ENCODE measurements at places on chromosomes 12 and 14.
A peak's percentile ranks its signal among the peaks of the same experiment; 100 is the strongest.

- no peak for DNase-seq
Measured at GRCh38 chr14:95964901-95965300, 74.3 kb upstream of the C14orf132 start.

- DNase-seq = no peak
Measured at GRCh38 chr12:98519257-98519907, 4.0 kb downstream of the TMPO start.

DNA sequence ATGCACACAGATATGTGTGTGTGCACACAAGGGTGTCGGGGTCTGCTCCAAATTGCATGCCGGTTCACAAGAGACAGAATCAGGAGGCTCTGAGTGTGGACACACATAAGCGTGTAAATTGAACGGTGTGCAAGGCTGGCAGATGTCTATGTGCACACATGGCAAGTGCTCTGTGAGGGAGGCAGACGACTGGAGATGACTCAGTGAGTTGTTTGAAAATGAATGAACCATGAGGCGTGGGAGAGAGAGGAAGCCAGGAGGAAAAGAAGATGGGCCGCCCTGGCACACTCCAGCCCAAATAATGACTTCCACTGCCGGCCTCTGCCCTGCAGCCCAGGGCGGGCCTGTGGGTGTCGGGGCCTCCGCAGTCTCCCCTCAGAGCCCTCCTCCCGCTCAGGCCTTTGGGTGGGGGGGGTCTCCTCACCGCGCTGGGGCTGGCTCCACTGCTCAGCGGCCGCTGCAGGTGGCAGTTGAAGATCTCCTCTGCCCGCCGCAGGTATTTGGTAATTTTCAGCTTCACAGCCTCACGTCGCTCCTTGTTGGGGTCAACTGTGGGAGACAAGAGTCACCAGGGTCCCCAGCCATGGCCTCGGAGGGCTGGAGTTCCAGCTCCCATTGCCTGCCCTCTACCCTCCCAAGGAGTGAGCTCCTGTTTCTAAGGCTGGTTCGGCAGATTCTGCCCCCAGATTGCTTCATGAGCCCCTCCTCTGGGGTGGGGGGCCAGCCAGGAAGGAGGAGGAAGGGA lies 3.5 kb downstream of the RPS6KL1 start:
- DNase-seq = no peak

- DNase-seq = no peak
Measured at GRCh38 chr14:59831121-59831730, 39.4 kb downstream of the RTN1 start.

DNA sequence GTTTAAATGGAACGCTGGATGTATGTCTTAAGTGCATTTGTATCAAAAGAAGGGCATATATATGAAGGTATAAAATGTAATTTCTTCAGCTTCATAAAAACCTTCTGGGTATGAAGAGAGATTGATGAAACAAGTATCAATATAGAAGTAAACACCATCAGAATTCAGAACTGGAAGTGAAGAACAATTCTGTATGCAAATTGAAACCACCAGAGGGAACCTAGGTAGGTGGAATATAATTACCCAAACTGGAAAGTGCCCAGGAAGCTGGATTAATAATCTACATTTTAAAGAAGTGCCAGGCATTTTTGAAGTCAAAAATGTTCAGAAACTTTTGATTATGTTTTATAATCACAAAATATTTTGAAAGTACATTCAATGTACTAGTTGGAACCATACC lies 336.2 kb upstream of the GARIN6 start:
- no peak for DNase-seq

GRCh38 chr12:132444957-132445883 lies 44.7 kb upstream of the FBRSL1 start:
- peak; percentile 66 for DNase-seq

DNA sequence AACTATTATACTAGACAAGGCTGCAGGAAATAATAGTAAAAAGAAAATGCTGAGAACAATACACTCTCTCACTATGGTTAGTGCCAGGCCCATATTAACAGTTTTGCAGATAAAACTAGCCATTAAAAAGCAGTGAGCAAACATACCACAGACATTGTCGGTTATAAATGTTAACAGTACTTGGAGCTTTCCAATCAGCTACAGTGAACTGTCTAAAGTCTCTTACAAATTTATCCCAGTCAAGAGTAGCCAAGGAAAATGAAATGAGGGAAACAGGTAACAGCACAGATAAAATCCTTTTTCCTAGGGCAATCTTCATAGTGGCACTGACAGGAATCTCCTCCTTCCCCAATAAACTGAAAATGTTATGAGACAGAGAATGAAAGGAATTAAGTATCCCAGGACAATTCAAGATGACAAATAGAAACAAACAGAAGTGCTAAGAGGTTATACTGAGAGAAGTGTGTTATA lies 30.8 kb downstream of the PAWR start:
- DNase-seq = no peak

GRCh38 chr12:70691018-70691672 lies 53.9 kb upstream of the PTPRB start:
- DNase-seq = no peak

- no peak for DNase-seq
Measured at GRCh38 chr12:7210642-7211151, 21.2 kb downstream of the PEX5 start.

DNA sequence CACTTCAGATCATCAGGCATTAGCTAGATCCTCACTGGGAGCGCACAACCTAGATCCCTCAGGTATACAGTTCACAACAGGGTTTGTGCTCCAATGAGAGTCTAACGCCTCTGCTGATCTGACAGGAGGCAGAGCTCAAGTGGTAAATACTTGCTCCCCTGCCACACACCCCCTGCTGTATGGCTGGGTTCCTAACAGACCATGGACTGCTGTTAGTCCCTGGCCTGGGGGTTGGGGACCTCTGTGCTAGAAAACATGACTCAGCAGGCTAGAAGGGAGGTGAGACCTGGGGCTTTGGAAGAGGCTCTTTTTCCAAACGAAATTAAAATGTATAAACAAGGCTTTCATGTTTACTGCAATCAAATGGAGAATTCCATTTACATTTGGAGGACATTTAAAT lies 691.1 kb downstream of the FLRT2 start:
- DNase-seq = no peak

DNA sequence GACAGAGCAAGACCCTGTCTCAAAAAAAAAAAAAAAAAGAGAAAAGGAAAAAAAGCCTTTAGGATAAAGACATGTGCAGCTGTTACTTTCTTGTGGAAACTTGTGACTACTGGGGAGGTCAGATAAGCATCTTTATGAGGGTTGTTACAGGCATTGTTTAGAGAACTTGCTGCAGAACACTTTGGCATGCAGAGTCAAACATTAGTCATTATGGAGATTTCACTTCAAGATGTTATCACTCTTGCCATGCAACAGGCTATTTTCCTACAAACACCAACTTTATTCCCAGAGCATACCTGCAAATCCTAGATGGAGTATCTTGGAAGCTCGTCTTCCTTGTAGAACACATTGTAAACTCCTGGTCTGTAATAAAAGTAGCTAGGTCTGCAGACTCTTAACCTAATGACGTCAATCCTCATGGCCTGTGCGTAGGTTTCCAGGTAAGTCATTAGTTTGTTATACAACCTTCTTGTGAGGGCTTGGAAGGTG lies 36.3 kb upstream of the WDR89 start:
- no peak for DNase-seq

GRCh38 chr12:104155711-104156555 lies 17.9 kb upstream of the NFYB start:
- no peak for DNase-seq

DNA sequence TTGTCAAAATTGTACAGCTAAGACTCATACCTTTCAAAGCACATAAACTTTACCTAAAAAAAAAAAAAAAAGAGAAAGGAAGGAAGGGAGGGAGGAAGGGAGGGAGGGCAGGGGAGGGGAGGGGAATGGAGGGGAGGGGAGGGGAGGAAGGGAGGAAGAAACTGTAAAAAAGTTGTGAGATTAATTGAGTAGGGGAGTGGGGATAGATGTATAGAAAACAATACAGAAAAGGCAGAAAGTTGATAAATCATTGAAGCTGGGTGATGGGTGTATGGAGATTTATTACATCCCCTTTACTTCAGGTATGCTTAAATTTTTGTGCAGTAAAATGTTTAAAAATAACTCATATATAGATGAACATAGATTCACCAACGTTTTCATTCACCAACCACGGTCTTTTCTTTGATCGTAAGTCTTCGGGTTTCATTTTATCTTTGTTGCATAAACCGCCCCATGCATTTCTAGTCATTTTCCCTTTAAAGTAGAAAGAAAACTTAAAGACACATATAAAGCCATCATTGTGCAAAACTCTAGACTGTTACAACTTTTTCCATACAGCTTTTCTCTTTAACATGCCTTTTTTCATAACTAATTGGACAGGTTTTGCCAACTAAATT lies 191.2 kb upstream of the KRR1 start:
- no peak for DNase-seq

GRCh38 chr12:106764220-106764619 lies 10.3 kb upstream of the RIC8B start:
- DNase-seq = no peak

DNA sequence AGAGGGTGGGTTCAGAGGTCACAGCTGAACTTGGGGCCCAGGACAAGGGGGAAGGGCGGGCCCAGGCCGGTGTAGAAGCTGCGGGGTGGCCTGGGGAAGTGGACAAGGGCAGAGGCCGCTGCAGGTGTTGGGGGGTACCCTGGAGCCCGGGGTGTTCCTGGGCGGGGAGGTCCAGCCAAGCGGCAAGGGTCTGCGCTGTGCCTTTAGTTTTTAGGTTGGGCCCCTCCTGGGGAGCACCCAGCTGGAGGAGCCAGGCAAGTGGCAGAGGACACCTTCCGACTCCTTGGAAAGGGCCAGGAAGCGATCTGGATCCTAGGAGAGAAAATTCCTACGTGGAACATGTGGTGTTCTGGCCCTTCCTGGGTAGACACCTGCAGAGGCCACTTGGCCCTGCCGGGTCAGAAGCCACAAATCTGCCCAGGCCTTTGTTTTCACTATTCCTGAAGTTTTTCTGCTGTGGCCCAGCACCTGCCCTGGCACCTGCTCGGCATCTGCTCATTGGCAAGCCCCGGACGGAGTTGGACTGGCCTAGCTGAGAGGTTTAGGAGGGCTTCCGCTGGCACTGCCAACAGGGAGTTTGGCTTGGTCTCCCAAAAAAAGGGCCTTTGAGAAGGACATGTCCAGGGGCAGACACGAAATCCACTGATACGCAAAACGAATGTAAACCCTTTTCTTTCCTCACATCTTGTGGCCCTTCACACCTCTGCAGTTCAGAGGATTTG lies 61.1 kb downstream of the SMUG1 start:
- no peak for DNase-seq

GRCh38 chr14:72576258-72576657 lies 317.6 kb downstream of the DPF3 start:
- DNase-seq = no peak

GRCh38 chr12:124620606-124621295 lies 53.3 kb upstream of the NCOR2 start:
- no peak for DNase-seq

- no peak for DNase-seq
Measured at GRCh38 chr14:74314576-74314975, 11.8 kb upstream of the ABCD4 start.
